ENCODE measurements at places on chromosomes 5 and 9. TPM values are rescaled to one million over a fixed set of nuclear protein-coding genes. Genes with fewer than 3 reads are reported as not detected.

CCNI2 gene
- not detected for total RNA-seq

LHX3 gene
- not detected for total RNA-seq

SLC6A7 gene
- total RNA-seq, result not detected

PDGFRB gene
- total RNA-seq, result 297 TPM

RFESD gene
- 2.6 TPM for total RNA-seq

KIF20A gene
- 63.9 TPM for total RNA-seq

KIF12 gene
- not detected for total RNA-seq

CCNJL gene
- total RNA-seq, result not detected

PROB1 gene
- 0.73 TPM for total RNA-seq

PCDHAC1 gene
- not detected for total RNA-seq

B4GALT1 gene
- total RNA-seq, result 15.4 TPM

CA9 gene
- 1.1 TPM for total RNA-seq

OR1J2 gene
- 0.20 TPM for total RNA-seq

IFNK gene
- not detected for total RNA-seq

TMC1 gene
- 0.37 TPM for total RNA-seq

SMIM32 gene
- total RNA-seq, result not detected

ZNF483 gene
- 0.78 TPM for total RNA-seq

TMEM232 gene
- total RNA-seq, result 5.1 TPM

PCDHB7 gene
- total RNA-seq, result 0.37 TPM

STK32A gene
- 0.73 TPM for total RNA-seq

PCDHGB3 gene
- total RNA-seq, result 2.2 TPM

CAPSL gene
- total RNA-seq, result not detected

ANKRD18A gene
- not detected for total RNA-seq

PDZD2 gene
- total RNA-seq, result 0.73 TPM

RNF180 gene
- total RNA-seq, result 0.37 TPM

PLEKHG4B gene
- total RNA-seq, result not detected

LCN12 gene
- not detected for total RNA-seq

C5orf52 gene
- not detected for total RNA-seq

PCDHGB2 gene
- 1.1 TPM for total RNA-seq

PKD2L2 gene
- not detected for total RNA-seq

RAB3C gene
- not detected for total RNA-seq

LCN10 gene
- total RNA-seq, result under 0.01 TPM

ZNF879 gene
- total RNA-seq, result 3.9 TPM

TNC gene
- 93.6 TPM for total RNA-seq

PTPN3 gene
- 0.98 TPM for total RNA-seq

PCDHGC3 gene
- 61.0 TPM for total RNA-seq

All from subcutaneous preadipocyte (primary cell).